T-helper 17 cell (primary cell): ENCODE measurements at places on chromosomes 4 and X.
A peak's percentile ranks its signal among the peaks of the same experiment; 100 is the strongest.

DNA sequence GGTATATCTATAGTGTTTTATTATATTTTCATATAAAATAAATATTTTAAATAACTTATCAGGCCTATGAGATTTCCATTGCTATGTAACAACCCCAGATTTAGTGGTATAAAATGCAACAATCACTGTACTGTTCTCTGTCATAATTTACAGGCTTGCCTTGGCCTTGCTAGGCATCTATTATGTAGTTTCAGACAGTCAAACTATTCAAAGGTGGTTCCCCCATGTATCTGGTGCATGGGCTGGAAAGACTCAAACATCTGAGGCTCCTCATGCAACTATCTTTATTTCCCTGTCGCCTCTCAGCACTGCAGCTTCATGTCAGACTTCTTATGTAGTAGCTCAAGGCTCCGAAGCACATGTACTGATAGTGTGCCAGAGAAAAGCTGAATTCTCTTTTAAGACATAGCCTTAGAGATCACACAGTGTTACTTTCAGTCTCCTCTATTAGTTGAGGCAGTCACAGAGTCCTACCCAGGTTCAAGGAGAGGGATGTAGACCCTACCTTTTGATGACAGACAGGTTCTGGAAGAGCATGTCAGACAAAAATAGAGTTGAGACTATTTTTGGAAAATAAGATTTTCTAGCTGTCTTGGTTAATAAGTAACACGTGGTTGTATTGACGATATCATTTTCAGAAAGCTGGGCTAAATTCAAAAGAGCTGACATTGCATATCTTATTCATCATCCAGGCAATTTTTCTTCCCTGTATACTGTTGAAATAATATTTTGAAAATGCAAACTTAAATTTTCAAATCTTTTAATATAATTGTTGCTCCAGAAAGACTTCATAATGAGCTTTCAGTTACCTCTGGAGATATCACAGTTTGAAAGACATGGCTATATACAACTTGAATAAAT lies 19.4 kb downstream of the MTTP start:
- no peak overlapping the region for H3K4me3 ChIP-seq
- H3K27ac ChIP-seq = no peak overlapping the region
- H3K4me1 ChIP-seq = no peaks in the 10 kb centered on the region
- H3K27me3 ChIP-seq = peaks cover 6% of the 10 kb centered on the region
- no peaks in the 10 kb centered on the region for H3K36me3 ChIP-seq

- H3K4me1 ChIP-seq = no peaks in the 10 kb centered on the region
- H3K27me3 ChIP-seq = peaks cover 10% of the 10 kb centered on the region
- no peak overlapping the region for H3K27ac ChIP-seq
- H3K36me3 ChIP-seq = no peaks in the 10 kb centered on the region
- DNase-seq = no peak
- no peak overlapping the region for H3K4me3 ChIP-seq
These were observed 302.3 kb downstream of the DCHS2 start for GRCh38 chr4:154189346-154189745.

- no peak overlapping the region for H3K27ac ChIP-seq
- no peak for DNase-seq
- H3K36me3 ChIP-seq = peaks cover 3% of the 10 kb centered on the region
- H3K4me3 ChIP-seq = no peak overlapping the region
- no peaks in the 10 kb centered on the region for H3K27me3 ChIP-seq
- no peaks in the 10 kb centered on the region for H3K4me1 ChIP-seq
These were observed 20.2 kb downstream of the CYP2U1 start for GRCh38 chr4:107951551-107951950.

GRCh38 chr4:169412046-169412445 lies 141.3 kb upstream of the SH3RF1 start:
- no peak overlapping the region for H3K4me3 ChIP-seq
- peaks cover 10% of the 10 kb centered on the region for H3K4me1 ChIP-seq
- DNase-seq = no peak
- H3K36me3 ChIP-seq = no peaks in the 10 kb centered on the region

- H3K4me1 ChIP-seq = no peaks in the 10 kb centered on the region
- no peak overlapping the region for H3K27ac ChIP-seq
- H3K36me3 ChIP-seq = peaks cover 2% of the 10 kb centered on the region
- H3K27me3 ChIP-seq = no peaks in the 10 kb centered on the region
These were observed 144.1 kb downstream of the PACRGL start for GRCh38 chr4:20844311-20844710.

- H3K36me3 ChIP-seq = no peaks in the 10 kb centered on the region
- no peaks in the 10 kb centered on the region for H3K4me1 ChIP-seq
- H3K4me3 ChIP-seq = no peak overlapping the region
- no peak for DNase-seq
- peaks cover 17% of the 10 kb centered on the region for H3K27me3 ChIP-seq
These were observed 87.5 kb downstream of the TRAPPC11 start for GRCh38 chr4:183746305-183747229.

- H3K27me3 ChIP-seq = peaks cover 10% of the 10 kb centered on the region
- H3K27ac ChIP-seq = no peak overlapping the region
- peaks cover 3% of the 10 kb centered on the region for H3K36me3 ChIP-seq
- H3K4me3 ChIP-seq = no peak overlapping the region
These were observed 223.1 kb downstream of the KDR start for GRCh38 chr4:54902271-54902670.

GRCh38 chr4:181613200-181613599 lies 630.0 kb upstream of the TENM3 start:
- H3K4me1 ChIP-seq = no peaks in the 10 kb centered on the region
- H3K27me3 ChIP-seq = no peaks in the 10 kb centered on the region
- no peak overlapping the region for H3K27ac ChIP-seq
- H3K4me3 ChIP-seq = no peak overlapping the region
- DNase-seq = no peak
- H3K36me3 ChIP-seq = no peaks in the 10 kb centered on the region

DNA sequence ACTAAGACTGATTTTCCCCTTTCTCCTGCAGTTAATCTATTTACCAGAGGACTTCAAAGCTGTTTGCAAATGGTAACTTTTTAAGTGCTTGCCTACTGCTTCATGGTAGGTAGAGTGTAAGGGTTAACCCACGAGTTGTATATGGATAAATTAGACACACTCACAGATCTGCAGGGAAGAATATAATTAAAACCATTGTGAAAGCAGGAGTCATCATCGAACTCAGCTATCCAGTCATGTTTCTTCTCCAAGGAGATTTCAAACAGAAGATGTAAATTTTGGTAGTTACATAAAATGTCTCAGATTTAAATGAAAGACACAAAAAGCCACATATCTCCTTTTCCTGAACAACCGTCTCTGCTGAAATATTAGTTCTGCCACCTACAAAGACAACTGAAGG lies 549 bp upstream of the XG start:
- no peak overlapping the region for H3K4me3 ChIP-seq
- H3K4me1 ChIP-seq = peaks cover 3% of the 10 kb centered on the region
- DNase-seq = no peak
- no peaks in the 10 kb centered on the region for H3K27me3 ChIP-seq

- H3K4me1 ChIP-seq = no peaks in the 10 kb centered on the region
- DNase-seq = no peak
- no peak overlapping the region for H3K27ac ChIP-seq
- H3K4me3 ChIP-seq = no peak overlapping the region
- H3K27me3 ChIP-seq = no peaks in the 10 kb centered on the region
These were observed 8.9 kb upstream of the NAA11 start for GRCh38 chr4:79334783-79335182.

DNA sequence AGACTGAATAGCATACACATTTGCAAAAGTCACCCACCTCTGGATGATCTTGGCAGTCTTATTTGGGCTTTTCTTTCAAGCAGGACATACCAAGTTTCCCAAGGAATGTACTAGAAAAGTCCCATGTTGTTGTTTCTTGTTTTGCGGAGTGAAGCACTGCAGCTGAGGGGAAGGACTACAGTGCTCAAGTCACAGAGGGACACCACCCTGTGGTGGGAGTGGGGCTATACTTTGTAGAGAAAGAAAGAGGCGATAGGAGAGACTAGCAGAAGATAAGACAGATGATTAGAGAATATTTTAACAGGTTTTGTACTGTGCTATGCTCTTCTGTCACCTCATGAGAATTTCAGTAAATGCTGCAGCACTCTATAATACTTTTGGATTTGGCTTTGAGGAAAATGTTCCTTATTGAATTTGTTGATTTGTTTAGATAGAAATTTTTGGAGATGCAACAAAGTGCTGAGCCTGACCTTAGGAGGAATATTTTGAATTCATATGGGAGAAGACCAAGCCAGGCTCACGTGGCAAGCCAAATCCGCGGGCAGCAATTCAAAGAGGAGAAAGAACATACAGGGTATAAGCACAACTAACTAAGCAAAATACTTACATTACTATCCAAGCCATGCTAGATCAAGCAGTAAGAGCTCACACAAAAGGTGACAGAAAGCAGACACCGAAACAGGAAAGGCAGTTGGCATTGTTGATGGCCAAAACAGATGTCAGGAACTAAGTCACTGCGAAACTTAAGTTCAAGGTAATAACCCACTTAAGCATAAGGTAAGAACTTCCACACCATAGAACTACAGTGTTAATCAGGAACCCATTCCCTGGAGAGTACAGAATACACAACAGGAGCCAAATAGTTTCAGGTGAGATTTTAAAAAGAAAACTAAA lies 280.3 kb upstream of the INTU start:
- H3K27ac ChIP-seq = no peak overlapping the region
- no peaks in the 10 kb centered on the region for H3K4me1 ChIP-seq
- H3K4me3 ChIP-seq = no peak overlapping the region
- DNase-seq = no peak
- no peaks in the 10 kb centered on the region for H3K27me3 ChIP-seq
- H3K36me3 ChIP-seq = no peaks in the 10 kb centered on the region

DNA sequence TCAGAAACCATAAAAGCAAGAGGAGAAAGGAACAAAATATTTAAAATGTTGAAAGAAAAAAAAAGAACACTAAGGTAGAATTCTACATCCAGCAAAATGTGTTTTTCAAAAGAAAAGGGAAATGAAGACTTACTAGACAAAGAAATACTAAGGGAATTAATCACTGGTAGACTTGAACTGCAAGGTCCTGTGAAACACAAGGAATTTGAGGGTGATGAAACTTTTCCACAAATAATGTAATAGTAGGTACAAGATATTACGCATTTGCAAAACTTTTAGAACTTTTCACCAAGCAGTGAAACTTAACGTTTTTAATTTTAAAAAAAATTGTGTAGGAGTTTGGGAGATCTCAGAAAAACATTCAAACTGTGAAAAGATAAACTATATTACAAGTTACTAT lies 180.3 kb upstream of the MAGEB16 start:
- DNase-seq = no peak
- no peaks in the 10 kb centered on the region for H3K27me3 ChIP-seq
- no peaks in the 10 kb centered on the region for H3K4me1 ChIP-seq
- no peak overlapping the region for H3K4me3 ChIP-seq
- H3K27ac ChIP-seq = no peak overlapping the region

DNA sequence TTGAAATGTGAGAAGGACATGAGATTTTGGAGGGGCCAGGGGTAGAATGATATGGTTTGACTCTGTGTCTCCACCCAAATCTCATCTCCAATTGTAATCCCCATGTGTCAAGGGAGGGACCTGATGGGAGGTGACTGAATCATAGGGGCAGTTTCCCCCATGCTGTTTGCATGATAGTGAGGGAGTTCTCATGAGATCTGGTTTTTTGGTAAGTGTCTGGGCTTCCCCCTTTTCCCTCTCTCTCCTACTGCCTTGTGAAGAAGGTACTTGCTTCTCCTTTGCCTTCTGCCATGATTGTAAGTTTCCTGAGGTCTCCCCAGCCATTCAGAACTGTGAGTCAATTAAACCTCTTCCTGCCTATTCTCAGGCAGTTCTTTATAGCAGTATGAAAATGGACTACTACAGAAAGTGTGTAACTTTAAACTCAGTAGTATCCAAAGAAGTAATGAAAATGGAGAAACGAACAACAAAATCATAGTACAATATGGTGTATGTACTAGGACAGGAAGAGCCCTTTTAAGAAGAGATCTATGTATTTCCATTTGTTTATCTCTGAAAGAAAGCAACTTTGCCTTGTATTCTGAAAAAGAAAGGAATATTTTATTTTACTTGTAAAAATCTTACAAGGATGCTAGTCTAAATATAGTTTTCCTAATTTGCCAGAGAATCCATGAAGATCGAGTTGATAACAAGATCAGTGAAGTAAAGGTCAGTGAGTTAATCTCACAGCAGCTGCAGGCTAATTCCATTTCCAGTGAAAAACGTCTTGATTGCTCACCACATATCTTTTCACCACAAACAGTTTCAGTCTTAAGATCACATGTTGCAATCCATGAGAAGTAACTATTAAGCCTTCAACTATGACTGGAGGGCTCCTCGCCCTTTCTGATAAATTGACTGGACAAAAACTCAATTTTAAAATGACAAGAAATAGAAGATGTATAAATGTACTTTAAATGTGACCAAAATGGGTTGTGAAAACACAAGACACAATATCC lies 20.5 kb downstream of the PKD2 start:
- no peaks in the 10 kb centered on the region for H3K27me3 ChIP-seq
- no peak for DNase-seq
- H3K4me3 ChIP-seq = no peak overlapping the region
- H3K27ac ChIP-seq = no peak overlapping the region
- peaks cover 11% of the 10 kb centered on the region for H3K36me3 ChIP-seq

GRCh38 chrX:87468941-87469340 lies 48.7 kb upstream of the KLHL4 start:
- H3K4me1 ChIP-seq = no peaks in the 10 kb centered on the region
- H3K27me3 ChIP-seq = no peaks in the 10 kb centered on the region
- no peak overlapping the region for H3K27ac ChIP-seq
- no peaks in the 10 kb centered on the region for H3K36me3 ChIP-seq
- H3K4me3 ChIP-seq = no peak overlapping the region
- no peak for DNase-seq

DNA sequence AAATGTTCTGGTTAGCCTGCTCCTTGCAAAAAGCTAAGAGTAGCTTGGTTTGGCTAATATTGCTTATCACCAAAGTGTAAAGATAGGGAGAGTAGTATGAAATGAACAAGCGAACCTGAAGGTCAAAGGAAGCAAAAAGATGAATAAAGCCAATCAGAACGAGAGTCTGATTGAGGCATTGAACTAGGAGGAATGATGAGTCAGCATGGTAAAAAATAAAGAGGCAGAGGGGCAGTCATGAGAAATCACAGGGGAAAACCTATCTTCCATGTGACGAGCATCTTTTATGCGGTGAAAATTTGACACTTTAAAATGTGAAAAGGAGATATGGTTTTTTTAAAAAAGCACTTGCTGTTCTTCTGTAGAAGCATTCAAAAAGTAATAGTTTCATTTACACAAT lies 533.7 kb downstream of the SPOCK3 start:
- no peaks in the 10 kb centered on the region for H3K4me1 ChIP-seq
- H3K27me3 ChIP-seq = no peaks in the 10 kb centered on the region
- H3K36me3 ChIP-seq = no peaks in the 10 kb centered on the region
- DNase-seq = no peak

GRCh38 chr4:21554500-21554899 lies 394.1 kb downstream of the KCNIP4 start:
- no peaks in the 10 kb centered on the region for H3K36me3 ChIP-seq
- no peaks in the 10 kb centered on the region for H3K4me1 ChIP-seq
- no peak overlapping the region for H3K4me3 ChIP-seq
- no peaks in the 10 kb centered on the region for H3K27me3 ChIP-seq
- no peak for DNase-seq

- no peaks in the 10 kb centered on the region for H3K36me3 ChIP-seq
- H3K4me3 ChIP-seq = peak overlapping the region; percentile 78
- peaks cover 7% of the 10 kb centered on the region for H3K27me3 ChIP-seq
- peaks cover 7% of the 10 kb centered on the region for H3K4me1 ChIP-seq
- DNase-seq = no peak
These were observed 6.7 kb downstream of the MYL5 start for GRCh38 chr4:680928-681645.
